ENCODE measurements at places on chromosomes 2 and 18. TPM values are rescaled to one million over a fixed set of nuclear protein-coding genes. Genes with fewer than 3 reads are reported as not detected.

Gene UGT1A4
- total RNA-seq, result not detected

Gene TM4SF20
- not detected for total RNA-seq

Gene ALPI
- not detected for total RNA-seq

Gene PSD4
- total RNA-seq, result 0.76 TPM

Gene CSRNP3
- total RNA-seq, result 0.44 TPM

GRCh38 chr2:54473851-54474250 is 17.7 kb downstream of the SPTBN1 start:
- DNase-seq, result no peak

GRCh38 chr2:234147335-234147861 is 96.9 kb downstream of the SPP2 start:
- no peak for DNase-seq

DNA sequence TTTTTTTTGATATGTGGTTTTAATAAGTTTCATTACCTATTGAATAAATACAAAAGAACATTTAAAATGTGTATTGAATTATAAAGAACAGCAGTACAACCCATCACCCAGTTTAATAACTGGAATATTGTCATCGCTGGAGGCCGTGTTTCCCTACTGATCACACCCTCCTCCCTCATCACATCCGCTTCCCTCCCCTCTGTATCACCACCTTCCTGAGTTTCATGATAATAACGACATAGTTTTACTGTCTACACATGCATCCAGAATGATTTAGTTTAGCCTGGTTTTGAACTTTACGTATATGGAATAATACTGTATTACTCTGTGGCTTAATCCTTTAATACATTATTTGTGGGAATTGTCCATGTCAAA is 2.1 kb downstream of the SERPINB8 start:
- DNase-seq, result no peak

GRCh38 chr2:219457784-219458369 is 23.2 kb downstream of the SPEG start:
- DNase-seq, result no peak

DNA sequence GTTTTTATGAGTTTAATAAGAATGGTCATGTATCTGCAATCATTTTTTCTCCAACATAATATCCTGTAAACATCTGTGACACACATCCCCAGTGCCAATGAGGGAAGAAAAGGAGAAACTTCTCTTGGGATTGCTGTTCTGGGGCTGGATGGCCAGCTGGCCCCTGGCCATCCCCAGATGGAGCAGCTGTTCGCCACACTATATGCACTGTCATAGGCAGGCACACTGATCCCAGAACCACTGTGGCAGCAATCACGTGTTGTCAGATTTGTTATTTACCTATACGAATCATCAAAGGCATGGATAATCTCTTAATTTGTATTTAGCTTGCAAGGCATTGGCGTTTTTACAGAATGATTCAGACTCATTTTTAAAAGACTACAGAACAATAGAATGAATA is 167.6 kb upstream of the ACAA2 start:
- DNase-seq, result no peak

DNA sequence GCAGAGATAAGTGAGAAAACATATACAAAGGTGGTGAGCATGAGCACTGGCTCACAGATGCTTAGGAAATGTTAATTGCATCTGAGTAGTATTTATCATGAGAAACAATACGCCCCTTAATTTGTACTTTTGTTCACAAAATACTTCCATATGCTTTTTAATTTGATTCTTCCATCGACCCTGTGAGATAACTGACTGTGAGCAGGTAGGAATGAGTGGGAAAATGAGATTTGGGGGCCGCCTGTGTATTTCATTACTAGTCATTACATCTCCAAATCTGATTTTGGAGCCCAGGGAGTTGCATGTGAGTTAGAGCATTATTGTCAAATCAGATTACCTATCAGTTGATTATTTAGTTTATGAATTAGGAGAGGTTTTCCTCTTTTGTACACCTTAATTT is 36.7 kb upstream of the NPC1 start:
- no peak for DNase-seq

GRCh38 chr18:55732227-55733106 is 144.5 kb upstream of the TCF4 start:
- no peak for DNase-seq

DNA sequence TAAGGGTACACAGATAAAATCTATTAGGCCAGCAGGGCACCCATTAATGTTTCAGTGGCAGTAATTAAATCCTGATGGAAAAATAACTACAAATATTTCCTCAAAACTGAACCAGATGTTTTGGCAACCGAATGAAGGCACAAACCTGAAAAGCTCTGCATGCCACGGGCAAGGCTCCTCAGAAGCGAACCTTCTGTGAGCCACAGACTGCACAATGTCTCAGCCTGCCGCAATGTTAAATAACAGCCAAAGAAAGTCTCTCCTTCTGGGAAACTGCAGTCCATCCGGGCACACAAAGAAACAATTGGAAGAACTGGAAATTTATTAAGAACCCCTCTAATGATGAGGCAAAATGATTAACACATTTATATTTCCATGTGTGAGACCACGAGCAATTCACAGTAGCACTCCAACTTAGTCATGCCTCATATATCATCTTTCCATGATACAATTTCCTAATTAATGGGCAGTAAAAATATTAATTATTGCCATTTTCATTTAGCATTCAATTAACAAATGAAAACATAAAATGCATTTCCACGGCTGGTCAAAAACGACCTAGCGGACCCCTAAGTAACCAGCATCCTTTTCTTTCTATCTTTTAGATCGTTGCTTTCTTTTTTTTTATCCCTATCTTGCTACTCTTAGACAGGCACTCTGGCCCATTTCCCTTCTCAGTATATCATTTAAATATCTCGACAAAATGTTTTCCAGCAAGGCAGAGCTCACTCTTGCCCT is 237.5 kb downstream of the EPHA4 start:
- no peak for DNase-seq

DNA sequence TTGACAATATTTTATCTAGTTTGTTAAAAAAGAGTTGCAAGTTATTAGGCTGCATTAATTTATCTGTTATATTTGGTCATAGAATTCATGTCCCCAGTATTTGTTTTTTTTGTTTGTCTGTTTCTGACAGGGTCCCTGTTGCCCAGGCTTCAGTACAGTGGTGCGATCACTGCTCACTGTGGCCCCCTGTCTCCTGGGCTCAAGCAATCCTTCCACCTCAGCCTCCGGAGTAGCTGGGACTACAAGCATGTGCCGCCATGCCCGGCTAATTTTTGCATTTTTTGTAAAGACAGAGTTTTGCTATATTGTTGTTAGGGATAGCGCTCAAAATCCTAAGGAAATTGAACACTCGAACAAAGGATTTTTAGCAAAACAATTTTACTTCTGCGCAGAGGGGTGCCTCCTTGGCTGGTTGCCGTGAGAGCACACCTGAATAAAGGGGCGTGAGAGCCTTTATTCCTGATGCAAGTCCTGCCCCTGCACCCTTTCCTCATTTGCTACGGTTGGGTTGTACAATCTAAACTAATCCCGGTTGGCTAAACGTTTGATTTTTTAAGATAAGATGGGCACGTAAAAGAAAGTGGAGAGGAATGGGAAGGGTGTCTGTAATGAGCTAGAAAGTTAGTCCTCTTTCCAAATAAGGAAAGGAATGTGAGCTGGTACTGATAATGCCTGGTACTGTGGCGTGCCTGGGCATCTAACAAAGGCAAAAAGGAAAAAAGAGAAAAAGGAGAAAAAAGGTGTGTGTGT is 65.5 kb downstream of the COMMD1 start:
- DNase-seq, result no peak

- DNase-seq, result no peak
Measured at GRCh38 chr2:13046557-13047165, 329.9 kb downstream of the TRIB2 start.

DNA sequence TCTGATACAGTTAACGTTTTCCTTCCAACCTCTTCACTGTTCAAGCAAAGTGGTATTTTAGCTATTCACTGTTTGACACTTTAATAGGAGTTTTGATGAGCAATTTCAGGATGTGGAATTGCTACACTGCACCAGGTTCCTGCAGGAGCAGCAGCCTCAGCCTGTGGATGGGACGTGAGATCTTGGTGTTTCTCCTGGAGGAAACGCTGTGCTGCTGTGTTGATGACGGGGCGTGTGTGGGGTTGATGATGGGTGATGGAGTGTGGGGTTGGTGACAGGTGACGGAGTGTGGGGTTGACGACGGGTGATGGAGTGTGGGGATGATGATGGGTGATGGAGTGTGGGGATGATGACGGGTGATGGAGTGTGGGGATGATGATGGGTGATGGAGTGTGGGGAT is 98.9 kb downstream of the RTP5 start:
- DNase-seq, result no peak

DNA sequence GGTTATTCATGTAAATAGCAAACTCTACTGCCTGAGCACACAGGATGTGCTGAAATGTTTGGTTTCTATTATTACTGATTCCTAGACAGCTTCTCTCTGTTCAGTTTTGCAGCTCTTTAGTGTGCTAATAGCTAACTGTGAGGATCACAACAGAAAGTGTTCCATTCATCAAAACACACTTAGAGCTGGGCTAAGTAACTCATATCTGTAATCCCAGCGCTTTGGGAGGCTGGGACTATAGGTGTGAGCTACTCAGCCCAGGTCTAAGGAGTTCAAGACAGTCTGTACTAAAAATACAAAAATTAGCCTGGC is 63.2 kb downstream of the MOGAT1 start:
- DNase-seq, result no peak

DNA sequence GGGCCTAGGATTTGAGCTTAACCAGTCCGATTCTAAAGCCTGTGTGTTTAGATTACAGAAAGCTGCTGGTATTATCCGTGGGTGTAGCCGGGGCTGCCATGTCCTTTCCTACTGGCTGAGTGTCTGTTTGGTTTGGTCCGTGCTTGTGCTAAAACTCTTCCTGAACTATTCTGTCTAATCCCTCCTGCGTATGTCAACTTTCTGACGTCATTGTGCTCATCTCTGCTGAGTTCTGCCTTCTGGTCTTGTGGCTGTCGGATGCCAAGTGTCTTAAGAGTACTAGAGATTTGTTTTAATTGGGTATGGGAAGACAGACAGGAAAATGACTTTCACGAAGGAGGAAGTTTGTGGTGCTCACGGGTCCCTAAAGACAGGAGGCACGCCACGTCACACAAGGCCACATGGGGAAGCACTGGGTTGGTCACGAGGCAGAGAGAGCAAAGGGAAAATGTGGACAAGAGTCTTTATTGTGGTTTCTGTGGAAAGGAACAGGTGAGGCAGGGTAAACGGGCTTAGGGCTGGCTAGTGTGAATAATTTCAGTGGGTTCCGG is 31.8 kb upstream of the NTSR2 start:
- no peak for DNase-seq

- no peak for DNase-seq
Measured at GRCh38 chr2:39059366-39059952, 61.4 kb downstream of the SOS1 start.

DNA sequence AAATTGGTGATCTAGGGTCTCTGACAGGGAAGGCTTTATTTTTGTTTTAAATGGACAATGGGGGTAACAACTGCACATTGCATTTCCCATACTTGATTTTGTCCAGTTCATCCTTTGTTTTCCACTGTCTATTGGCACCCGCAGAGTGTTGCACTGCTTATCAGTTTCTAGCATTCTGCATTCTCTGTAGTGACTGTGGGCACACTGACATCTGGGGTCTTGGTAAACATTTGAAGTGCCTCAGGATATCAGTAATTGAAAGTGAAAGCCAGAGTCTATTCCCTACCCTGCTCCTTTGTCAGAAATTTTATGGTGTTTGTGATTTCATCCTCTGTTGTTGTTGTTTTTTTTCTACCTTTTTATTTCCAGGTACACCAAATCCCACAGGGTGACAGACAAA is 132.1 kb upstream of the EPC2 start:
- DNase-seq, result no peak

DNA sequence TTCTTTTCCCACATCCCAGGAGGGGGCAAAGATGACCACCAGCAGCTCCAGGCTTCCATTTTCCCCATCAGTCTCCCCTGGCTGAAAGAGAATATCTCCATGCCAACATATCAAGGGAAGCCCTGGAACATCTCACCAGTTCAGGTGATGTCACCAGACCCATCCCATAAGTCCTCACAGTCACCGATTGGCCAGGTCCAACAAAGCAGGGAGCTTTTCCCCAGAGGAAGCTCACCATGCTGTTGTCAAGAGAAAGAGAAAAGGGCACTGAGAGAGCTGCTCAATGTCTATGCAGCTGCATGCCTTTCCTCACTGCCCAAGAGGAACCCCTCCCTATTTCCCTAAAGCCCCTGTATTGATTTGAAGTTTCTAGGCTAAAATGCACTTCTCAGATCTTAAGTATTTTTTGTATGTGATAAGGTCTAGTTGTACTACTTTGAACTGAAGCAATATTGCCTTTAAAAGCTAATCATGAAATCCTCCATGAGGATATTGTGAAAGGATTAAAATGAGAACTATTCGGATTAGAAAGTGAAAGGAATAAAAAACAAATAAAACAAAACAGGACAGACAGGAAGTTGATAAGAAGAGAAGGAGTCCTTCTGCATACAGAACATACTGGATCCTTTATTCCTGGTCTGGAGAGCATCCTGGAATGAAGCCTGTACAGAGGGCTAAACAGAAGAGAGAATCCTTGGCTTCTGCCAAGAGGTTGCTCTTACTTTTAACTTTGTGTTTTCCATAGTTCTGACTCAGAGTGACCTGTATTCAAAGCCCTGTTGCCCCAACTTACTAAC is 45.2 kb upstream of the CTIF start:
- no peak for DNase-seq

DNA sequence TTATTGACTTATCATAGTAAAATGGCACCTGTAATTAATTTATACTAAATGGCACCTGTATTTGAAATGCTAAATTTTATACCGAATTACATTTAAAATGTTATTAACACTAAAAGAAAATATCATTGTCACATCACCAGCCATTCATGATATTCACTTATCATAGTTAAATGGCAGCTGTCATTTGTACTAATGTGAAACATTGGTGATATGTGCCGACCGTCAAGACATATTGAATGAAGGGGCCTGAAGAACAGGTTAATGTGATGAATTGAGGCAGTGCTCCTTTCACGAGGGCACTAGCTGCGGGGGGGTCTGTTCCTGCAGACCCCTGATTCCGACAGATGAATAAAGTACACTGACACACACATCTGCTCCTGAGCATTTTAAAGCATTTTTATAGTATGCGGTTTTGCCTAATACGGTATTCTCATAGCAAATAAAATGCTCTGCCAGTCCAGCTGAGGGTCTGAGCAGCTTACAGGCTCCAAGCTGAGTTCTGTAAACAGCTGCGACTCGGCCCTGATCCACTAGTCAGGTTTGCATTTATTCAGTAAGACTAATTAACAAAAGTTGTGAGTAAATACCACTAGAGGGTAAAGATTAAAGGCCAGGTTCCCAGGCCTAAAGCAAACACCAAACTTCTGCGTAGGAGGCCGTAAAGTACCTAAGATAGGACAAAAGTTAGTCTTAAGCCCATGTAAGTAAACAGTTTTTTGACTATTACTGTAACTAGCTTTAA is 593.4 kb upstream of the NETO1 start:
- DNase-seq, result no peak
